Stimulated activated CD4-positive, alpha-beta T cell treated with anti-CD3 and anti-CD28 coated beads, TNF-alpha, amount 100 ng/mL, for 48 hours (primary cell): ENCODE measurements at places on chromosomes 1 and 21.

DNA sequence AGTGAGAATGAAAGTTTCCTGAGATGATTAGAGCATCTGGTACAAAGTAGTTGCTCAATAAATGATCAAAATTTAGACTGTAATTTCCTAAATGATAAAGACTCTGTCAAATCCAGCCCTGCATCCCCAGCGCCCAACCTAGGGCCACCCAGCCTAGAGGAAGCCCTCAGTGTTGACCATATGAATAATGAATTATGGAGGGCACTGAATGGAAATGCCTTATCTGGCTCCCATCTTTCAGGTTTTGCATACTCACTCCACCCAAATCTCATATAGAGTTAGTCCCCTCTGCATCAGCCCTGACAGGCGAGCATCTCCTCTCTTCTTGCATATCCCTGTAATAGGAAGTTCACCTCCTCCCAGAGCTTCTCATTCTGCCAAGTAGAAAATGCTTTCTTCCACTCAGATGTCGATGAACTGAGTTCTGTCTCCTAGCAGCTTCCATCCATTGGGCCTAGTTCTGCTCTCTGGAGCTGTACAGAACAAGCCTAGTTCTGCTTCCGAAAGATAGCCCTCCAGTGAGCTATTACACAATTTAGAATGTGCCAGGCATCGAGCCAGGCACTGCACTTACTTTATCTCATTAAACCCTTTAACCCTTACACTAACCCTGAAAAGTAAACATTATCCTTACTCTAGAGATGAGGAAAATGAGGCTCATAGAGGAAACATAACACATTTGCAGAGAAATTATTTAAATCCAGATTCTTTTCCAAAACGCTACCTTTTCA is 20.9 kb downstream of the COA7 start:
- DNase-seq: no peak

GRCh38 chr21:45022348-45022675 is 52.1 kb upstream of the ADARB1 start:
- DNase-seq: no peak

- no peak for DNase-seq
These were observed 43.0 kb downstream of the NPHP4 start for GRCh38 chr1:5949085-5949760.

DNA sequence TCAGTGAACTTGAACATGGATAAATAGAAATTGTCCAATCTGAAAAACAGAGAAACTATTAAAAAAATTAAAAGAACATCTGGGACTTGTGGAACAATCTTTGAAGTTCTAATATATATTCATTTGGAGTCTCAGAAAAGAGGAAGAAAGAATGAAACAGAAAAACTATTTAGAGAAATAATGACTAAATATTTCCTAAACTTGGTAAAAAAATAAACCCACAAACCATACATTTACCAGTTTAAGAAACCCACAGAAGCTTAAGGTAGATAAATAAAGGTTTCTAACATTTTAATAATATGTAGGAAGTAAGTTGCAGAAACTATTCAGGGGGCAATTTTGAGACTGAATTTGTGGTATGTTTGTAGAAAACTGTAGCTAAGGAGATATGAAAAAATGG is 437.8 kb downstream of the PTBP2 start:
- no peak for DNase-seq

DNA sequence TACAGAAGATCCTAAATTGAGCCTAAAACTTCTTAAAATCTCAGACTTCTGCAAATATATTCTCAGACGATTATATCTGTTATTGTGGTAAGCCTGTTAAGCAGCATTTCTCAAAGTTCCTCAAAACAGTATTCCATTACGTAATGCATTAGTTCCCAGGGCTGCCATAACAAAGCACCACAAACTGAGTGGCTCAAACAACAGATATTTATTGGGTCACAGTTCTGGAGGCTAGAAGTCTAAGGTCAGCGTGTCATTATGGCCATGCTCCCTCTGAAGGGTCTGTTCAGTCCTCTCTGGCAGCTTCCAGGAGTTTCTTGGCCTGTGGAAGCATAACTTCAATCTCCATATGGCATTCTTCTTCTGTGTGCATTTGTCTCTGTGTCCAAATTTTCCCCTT is 103.5 kb upstream of the ST6GALNAC5 start:
- no peak for DNase-seq
